T-helper 1 cell (primary cell): ENCODE measurements at places on chromosomes 16 and 17.
A peak's percentile ranks its signal among the peaks of the same experiment; 100 is the strongest.

GRCh38 chr16:88084881-88085280, 133.6 kb downstream of the BANP start:
- DNase-seq, result no peak

DNA sequence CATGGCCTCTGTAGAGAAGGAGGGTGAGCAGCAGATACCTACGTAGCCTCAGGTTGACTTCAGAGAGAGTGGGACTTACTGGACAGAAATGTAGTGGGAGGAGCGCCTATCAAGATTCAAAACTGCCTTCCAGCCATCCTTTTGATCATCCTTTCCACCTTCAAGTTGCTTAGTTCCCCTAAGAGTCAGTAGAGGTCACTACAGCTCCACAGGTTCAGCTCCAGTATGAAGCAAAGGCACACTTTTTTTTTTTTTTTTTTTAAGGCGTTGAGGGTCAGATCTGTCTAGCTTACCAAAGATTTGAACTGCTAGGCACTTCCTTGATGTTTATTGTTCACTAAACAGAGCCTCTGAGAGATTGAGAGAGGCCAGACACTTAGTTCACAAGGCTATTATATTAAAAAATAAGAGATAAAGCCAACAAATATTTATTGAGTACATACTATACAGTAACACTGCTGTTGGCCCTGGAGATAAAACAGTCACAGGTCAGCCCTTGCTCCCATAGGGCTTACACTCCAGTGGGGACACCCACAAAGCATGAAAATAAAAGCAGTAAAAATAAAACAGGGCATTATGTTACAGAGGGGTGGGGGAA, 3.1 kb downstream of the RNF227 start:
- peak; percentile 20 for DNase-seq

DNA sequence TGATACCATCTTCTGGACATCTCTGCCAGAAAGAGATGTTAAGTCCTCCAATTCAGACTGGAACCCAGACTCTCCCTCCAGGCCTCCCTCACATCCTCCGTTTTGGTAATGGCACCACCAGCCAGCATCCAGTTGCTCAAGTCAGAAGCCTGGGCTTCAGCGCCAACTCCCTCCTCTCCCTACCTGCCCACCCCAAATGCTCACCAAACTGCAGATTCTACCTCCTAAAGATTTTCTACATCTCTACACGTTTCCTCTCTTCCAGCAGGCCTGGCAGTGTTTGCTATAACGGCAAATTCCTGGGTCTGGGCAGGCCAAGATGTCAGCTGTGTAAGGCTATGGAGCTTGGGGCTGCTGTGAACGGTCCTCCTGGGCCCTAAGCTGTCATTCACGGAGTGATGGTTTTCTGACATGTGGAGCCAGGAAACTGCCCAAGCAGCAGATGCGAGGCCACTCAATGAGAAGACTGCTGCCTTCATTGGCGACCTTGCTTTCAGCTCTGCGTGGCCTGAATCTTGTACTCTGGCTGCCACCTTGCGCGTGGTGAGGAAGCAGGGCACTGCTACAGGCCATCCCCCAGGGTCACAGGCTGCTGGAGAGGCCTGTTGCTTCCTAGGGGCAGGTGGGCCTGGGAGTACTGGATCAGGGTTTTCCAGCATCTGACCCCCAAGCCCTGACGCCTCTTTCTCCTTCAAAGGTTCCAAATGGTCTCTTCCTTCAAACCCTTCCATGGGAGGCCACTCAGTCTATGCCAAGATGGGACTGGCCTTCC, 37.7 kb downstream of the TBX4 start:
- no peak for DNase-seq

- DNase-seq, result no peak
Measured at GRCh38 chr17:47848198-47848513, 2.8 kb downstream of the SP6 start.

- DNase-seq, result no peak
Measured at GRCh38 chr17:34389126-34389750, 26.2 kb upstream of the CCL1 start.

- DNase-seq, result no peak
Measured at GRCh38 chr17:63753215-63753614, 11.6 kb upstream of the STRADA start.

DNA sequence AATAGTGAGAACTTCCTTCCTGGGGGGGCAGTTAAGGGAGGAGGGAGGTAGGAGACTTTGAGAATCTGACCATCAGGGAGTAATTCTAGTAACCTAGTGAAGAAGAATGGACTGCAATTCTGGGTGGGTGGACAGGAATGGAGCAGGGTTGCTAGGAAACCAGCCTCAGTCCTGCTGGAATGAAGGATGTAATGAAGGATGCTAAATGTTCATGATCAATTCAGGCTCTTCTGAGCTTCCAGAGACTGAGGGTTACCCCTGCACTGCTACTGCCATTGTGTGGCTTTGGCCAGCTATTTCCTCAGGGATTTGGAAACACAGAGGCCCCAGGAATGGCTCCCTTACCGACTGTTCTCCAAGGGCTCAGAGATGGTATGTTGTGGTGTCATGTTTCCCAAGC, 116.4 kb downstream of the UTP18 start:
- no peak for DNase-seq

DNA sequence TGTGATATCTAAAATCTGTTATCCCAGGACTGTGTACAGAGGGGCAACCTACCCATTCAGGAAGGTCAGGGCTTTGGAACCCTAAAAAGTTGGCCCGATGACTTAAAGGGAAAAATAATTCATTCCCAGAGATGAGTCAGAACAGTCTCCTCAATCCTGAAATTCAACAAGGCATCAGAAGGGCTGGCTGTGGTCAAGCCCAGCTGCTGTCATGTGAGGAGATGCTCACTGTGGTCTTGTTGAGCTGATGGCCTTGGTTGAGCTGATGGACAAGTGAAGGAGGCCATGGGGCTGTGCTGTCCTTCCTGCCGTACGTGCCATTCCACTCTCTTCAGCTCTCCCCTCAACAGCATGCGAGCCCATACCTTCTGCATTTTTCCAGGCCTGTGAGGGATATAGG, 20.9 kb upstream of the DRG2 start:
- DNase-seq, result no peak

DNA sequence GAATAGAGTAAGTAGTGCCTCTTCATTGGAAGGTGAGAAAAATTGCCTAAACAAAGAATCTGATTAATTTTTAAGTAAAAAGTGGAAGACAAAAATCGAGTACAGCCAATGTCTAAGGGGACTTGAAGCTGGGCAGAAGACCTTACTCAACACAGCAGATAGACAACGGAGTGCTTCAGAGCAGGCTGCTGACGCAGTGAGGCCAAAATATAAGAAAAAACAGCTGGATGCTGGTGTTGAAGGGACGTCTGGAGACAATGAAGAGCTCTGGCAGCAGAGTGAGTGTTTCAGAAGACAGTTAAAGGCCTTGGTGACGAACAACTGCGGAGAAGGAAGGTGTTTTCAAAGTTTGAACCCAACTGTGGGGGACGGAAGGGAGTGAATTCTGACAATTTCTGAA, 169.8 kb downstream of the MRTFB start:
- DNase-seq, result no peak

- DNase-seq, result no peak
Measured at GRCh38 chr17:36133602-36134236, 30.1 kb downstream of the CCL4 start.

DNA sequence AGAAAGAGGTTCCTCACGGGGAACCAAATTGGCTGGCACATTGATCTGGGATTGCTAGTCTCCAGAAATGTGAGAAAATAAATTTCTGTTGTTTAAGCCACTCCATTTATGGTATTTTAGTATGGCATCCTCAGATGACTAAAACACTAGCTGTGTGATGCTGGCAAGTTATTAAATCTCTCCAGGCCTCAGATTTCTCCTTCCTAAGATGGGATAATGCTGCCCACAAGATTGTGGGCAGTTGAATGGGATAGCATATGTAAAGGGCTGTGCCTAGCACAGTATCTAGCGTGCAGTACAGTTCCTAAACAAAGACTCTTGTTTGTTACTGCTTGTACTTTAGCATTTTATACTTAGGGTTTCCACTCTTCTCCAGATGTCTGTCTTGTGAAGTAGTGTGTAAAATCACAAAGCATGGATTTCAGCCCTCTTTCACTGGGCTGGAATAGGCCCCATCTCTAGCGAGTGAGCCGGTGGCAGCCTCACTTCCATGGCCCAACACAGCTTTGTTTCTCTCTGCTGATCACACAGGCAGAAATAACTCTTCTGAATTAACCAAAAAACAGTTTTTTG, 38.2 kb upstream of the PHAF1 start:
- no peak for DNase-seq

DNA sequence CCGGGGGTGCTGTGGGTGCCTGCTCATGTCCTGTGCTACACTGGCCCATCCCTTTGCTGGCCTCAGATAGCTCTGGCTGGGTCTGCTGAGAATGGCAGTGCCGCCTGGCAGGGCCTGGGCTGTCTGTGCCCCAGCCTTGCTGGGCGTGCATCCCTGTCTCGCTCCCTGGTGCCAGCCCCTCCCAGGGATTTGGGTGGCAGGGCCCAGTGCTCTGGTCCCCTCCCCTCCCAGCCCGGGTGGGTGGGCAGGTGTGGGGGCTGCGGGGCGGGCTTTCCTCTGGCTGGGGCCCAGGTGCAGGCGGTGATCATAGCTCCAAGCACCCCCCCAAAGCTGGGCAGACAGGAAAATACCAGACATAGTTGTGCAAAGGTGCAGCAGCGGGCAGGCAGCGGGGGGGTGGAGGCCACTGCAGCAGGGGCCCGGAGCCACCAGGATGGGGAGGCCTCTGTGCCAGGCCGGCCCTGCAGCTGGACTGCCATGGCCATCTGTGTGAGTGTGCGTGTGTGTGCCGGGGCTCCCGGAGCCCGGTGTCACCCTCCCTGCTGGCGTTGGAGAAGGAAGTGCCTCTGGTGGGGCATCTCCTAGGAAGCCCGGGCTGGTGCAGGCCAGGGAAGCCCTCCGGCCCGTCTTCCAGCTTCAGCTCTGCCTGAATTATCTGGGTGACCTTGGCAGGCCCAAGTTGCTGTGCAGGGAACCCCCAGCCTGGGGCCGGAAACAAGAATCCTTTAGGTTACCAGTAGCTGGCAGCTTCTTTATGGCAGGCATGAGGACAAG, 7.4 kb downstream of the GLIS2 start:
- no peak for DNase-seq

DNA sequence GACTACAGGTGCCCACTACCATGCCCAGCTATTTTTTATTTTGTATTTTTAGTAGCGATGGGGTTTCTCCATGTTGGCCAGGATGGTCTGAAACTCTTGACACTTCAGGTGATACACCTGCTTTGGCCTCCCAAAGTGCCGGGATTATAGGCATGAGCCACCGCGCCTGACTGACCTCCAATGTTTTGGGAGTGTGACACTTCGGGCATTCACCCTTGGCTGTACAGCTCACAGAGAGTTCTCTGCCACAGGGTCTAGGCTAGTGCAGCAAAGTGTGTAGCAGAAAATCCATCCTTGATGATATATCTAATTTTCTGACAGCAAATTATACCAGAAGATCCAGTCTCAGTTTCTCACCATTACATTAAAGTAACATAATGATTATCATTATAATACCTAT, 14.1 kb downstream of the FAM20A start:
- DNase-seq, result no peak

DNA sequence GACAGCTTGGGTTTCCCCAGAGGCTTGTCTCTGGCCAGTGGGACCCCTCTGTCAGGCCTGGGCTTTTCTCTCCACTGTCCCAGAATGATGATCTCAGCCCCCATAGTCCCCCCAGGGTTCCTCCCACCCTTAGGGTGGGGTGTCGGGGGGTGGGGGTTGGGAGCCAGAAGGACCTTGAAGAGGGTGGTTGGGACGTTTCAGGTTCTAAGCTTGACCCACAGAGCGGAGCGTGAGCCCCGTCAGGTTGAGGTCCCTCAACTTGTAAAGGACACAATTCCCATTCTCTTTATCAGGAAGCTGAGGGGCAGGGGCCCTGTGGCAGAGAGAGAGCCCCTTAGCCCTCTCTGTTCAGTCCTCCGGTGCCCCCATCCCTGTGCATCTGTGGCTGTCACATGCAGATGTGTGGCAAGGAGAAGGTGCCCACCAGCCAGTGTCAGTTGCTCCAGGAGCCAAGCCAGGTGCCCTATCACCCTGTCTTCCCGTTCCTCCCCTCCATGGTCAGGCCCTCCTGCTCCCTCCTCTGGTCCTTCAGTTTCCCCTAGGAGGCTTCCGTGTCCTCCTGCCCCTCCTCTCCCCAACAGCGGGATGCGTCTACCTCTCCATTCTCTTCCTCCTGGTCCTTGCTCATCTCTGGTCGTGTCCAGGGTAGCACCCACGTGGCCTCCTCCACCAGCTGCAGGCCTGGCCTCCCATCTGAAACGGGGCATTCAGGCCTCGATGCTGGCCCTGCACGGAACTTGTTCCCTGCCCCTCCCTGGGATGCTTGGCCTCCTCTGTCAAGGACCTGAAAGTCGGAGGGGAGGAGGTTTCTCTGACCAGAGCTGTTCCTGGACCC, 1.5 kb upstream of the NTN3 start:
- no peak for DNase-seq

DNA sequence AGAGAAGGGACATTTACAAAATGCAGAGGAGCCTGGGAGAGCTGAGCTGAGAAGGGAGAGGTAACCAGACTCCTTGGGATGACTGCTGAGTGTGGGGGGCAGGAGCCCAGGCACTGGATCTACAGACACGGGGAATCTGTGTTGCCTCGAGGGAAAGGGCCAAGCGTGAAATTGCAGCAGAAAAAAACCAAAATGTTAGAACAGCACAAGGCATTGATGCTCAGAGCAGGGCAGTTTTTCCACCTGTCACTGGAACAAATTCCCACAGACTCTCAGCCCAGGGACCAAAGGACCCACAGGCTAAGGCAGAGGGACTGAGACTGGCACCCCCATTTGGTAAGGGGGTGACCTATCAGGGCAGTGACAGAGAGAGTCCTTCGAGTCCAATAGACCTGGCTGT, 2.0 kb downstream of the PITPNM3 start:
- no peak for DNase-seq
